ENCODE measurements at places on chromosomes 7 and 10.

GRCh38 chr7:80443325-80443724 is 68.5 kb downstream of the GNAT3 start:
- peak; percentile 79 for DNase-seq

- no peak for DNase-seq
These were observed 383.8 kb upstream of the SORCS1 start for GRCh38 chr10:107548301-107548700.

DNA sequence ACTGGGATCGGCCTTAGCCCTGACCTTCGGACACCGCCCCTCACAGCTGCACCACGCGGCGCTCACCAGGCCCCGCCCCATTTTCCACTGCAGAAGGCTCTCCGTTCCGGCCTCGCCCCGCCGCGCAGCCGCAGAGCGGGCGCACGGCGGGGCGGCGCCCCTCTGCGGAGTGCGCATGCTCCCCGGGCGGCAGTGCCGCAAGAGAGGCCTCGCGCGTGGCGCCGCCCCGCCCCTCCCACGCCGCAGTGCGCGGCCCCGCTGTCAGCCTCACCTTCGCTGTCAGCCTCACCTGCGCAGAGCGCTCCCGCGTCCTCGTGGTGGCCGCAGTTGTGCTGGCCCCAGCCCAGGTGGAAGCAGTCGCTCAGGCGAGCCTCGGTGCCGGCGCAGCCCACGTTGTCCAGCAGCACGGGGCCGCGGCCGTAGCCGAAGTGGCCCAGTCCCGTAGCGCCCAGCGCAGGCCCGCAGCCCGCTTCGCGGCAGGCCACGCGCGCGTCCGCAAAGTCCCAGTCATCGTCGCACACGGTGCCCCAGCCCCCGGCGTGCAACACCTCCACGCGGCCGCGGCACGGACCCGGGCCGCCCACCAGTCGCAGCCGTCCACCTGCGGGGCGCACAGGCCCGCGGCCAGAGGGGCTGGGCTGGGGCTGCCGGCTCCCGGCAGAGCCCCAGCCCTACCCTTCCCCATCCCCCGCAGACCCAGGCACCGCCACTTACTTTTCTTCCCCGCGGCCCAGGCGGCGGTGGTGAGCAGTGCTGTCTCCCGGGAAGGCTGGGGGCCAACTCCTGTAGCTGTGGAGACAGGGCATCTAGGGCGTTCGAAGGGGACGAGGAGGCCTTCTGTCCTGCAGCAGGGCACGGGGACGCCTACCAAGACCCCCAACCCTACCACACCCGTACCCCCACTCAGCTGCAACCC is 16.1 kb downstream of the SSC4D start:
- peak; percentile 85 for DNase-seq

GRCh38 chr10:76357726-76358415 is 926.4 kb downstream of the LRMDA start:
- no peak for DNase-seq

DNA sequence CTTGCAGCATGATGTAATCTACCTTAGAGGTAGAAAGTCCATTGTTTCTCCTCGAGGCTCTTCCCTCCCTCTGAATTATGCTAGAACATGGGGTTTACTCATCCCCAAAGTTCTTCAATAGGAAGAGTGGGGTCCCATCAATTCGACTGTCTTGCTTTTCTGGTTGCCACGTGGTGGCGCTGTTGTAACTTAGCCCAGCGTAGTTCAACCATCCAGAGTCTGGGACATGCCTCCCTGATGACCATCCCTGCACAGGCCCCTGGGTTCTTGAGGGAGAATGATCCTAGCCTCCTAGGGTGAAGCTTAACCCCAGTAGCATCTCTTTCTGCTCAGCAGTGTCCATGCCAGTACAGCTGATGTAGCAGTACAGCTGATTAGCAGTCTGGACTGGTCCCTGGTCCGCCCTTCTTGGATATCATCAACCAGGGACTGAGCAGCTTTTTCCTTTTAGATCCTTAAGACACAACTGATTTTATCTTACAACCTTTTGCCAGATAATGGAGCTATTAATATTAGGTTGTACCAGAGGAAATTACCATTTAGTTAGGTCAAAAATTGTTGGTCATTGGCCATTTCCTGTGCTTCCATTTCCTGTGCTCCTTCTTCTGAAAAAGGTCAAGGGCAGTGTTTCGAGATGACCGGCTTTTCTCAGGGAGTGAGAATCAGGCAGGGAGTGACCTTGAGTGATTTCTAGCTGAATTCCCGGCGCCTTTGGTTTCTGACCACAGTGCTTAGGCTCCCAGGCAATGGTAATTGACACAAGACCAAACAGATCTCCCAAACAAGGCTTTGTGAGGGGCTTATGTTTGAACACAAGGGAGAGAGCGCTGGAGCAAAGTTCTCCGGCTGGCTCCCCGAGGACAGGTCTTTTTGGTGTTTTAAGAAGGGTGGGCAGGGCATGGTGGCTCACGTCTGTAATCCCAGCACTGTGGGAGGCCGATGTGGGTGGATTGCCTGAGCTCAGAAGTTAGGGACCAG is 65.4 kb downstream of the TACC2 start:
- DNase-seq: no peak

DNA sequence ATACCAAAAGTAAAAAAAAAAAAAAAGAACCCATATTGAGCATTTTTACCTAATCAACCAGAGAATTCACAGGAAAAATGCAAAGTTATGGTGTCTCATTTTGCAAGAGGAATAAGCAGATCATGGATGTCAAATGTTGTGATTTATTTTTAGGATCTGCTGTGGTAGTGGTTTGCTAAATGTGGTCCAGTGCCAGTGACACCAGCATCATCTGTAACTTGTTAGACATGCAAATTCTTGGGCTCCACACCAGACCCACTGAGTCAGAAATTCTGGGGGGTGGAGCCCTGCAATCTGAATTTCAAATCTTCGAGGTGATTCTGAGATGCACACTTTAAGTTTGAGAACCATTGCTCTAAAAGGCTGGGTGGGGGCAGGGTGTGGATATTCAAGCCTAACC is 30.1 kb upstream of the ZEB1 start:
- no peak for DNase-seq

GRCh38 chr7:115851291-115851690 is 179.3 kb downstream of the TFEC start:
- no peak for DNase-seq

GRCh38 chr10:62732841-62733653 is 71.5 kb upstream of the ADO start:
- peak; percentile 21 for DNase-seq

- DNase-seq: no peak
These were observed 162.0 kb upstream of the FAM13C start for GRCh38 chr10:59524348-59524747.

Measured in CD14-positive monocyte (primary cell).